NCI-H187 treated with DMSO at 0.1 percent for 48 hours (cell line): ENCODE measurements at places on chromosomes 1 and 21.

- peak; percentile 31 for DNase-seq
Measured at GRCh38 chr1:32972814-32973428, 8.3 kb upstream of the RNF19B start.

DNA sequence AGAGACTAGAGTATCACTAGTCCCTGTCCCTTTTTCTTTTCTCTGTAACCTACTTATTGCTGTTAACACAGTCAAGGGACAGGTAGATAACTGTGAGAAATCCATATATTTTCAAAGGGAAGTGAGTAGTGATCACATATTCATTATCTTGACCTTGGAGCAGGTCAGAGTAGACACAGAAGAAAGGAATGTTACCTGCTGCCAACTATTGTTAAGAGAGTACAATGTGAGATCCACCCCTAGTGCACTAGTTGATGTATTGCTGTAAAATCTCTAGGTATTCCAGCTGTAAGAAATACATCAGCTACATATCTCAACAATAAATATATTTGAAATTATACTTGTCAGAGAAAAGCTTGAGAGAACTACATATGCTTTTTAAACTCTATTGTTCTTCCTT is 68.7 kb upstream of the ADGRL2 start:
- no peak for DNase-seq

- no peak for DNase-seq
Measured at GRCh38 chr21:36021251-36021837, 39.0 kb downstream of the SETD4 start.

DNA sequence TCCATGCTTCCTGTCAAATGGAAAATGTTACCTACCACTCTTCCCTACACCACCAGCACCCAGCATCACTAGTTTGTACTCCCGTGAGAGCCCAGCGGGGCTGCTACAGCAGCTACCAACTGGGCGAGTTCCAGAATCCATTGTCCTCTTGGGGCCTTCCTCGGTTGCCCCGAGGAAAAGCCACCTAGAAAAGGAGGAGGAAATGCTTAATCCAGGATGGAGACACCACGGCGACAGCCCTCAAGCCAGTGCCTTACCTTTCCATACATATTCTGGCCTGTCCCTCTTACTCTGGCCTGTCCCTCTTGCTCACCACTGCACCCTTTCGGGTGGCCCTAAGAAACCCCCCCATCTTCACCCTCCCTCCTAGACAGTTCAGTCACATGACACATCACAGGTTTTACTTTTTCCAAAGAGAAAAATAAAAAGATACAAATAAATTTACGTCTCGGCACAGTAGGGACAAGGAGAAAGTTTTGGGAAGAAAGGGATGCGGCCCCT is 478 bp downstream of the RIT1 start:
- no peak for DNase-seq

DNA sequence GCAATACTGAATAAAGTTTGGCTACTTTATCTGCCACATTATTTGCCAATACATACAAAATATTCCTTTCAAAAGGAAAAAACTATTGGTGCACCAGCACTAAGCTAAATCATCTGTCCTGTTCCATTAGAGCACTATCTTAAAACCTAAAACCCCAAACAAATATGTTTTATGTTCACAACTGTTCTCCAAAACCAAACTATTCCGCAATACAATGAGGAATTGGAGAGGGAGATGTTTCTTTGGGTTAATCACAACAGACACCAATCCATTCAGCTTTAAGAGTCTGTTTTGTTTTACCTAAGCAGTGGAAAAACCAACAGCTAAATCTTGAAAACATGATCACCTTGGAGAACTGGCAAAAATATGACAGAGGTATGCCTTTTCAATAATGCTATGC is 85.1 kb downstream of the ZNF644 start:
- no peak for DNase-seq

GRCh38 chr1:150164779-150165178 is 15.1 kb downstream of the PLEKHO1 start:
- DNase-seq, result no peak
